Smooth muscle cell of trachea (primary cell): ENCODE measurements at places on chromosomes 2 and 18. TPM values are rescaled to one million over a fixed set of nuclear protein-coding genes. Genes with fewer than 3 reads are reported as not detected.

Gene DHRS9
- not detected in 2 replicates for total RNA-seq

Gene RBMS1
- 87.0 and 117 TPM in 2 replicates for total RNA-seq

Gene RBM45
- 24.5 and 29.4 TPM in 2 replicates for total RNA-seq

Gene MAPK4
- total RNA-seq, result not detected in 2 replicates

Gene ARHGAP28
- 13.4 and 21.5 TPM in 2 replicates for total RNA-seq

Gene LOXL3
- 27.3 and 53.9 TPM in 2 replicates for total RNA-seq

Gene IL37
- total RNA-seq, result not detected in 2 replicates

Gene CIB4
- not detected in 2 replicates for total RNA-seq

Gene FOXD4L1
- 0.15 and 0.17 TPM in 2 replicates for total RNA-seq

Gene NT5C1B
- not detected in 2 replicates for total RNA-seq

Gene ADI1
- 43.5 and 66.0 TPM in 2 replicates for total RNA-seq
